ENCODE measurements at places on chromosomes 16 and 17.

DNA sequence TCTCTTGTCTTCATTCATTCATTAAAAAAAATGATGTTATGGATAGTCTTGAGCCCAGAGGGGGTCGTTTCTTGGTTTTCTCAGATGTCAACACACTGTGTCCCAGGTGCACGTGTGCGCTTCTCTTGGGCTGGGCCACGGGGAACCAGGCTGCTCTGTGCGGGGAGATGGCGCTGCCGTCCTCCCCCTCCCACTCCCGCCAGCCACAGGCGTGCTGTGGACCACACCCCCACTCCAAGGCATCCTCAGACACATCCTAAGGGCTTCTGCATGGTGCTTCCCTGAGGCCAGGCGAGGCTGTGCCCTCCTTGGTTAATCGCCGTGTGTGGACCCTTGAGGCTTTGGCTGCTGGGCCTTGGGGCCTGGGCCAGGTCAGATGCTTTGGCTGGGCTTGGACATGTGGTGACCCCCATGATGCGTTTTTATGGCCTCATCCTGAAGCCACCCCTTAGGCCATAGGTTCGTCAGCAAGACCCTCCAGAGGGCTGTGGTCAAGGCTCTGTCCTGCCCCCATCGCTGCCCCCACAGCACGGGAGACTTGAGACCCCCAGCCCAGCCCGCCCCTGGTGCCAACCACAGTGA is 245.7 kb upstream of the CIBAR2 start:
- DNase-seq, result no peak

- peak; percentile 81 for DNase-seq
These were observed 20.1 kb upstream of the TAOK1 start for GRCh38 chr17:29369831-29370735.

- no peak for DNase-seq
These were observed 253.3 kb upstream of the FOXF1 start for GRCh38 chr16:86256995-86257394.

DNA sequence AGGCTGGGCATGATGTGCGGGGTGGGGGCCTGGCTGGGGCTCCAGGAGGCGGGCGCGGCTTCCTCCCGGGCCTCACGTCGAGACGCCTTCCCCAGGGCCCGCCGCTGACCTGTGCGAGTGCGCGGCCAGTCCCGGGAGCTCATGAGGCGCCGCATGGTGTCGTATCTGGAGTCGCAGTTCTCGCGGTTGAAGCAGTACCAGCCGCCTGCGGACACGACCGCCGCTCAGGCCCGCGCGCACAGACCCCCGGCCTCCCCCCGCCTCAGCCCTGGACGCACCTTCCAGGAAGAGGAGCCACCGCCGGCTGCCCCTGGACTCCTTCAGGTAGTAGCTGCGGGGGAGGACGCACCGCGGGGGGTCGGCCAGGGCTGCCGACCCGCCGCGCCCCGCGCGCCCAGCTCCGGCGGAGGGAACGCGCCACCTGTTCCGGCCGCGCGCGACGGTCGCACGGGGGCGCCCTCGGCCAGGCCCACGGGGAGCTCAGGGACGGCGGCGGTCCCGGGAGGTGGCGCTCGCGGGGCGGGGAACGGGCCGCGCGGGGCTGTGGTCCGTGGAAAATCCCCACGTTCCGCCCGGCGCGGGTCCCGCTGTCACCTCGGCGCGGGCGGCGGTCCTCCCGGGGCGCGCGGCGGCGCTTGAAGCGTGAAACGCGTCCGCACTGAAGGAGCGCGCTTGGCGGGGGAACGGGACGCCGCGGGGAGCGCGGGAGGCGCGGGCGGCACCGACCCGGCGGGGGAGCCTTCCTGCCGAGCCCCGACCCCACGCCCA is 1.4 kb downstream of the NOTUM start:
- DNase-seq, result peak; percentile 40

DNA sequence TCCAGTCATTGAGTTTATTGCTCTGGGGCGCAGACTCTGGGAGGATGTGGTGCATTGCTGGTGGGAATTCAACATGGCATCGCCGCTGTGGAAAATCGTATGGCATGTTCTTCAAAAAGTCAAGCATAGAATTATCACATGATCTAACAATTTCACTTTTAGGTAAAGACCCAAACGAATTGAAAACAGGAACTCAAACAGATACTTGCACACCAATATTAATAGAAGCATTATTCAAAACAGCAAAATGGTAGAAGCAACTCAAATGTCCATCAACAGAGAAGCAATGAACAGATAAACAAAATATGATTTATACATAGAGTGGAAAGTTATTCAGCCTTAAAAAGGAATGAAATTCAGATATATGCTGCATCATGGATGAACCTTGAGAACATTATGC is 15.9 kb downstream of the PIK3R6 start:
- no peak for DNase-seq

DNA sequence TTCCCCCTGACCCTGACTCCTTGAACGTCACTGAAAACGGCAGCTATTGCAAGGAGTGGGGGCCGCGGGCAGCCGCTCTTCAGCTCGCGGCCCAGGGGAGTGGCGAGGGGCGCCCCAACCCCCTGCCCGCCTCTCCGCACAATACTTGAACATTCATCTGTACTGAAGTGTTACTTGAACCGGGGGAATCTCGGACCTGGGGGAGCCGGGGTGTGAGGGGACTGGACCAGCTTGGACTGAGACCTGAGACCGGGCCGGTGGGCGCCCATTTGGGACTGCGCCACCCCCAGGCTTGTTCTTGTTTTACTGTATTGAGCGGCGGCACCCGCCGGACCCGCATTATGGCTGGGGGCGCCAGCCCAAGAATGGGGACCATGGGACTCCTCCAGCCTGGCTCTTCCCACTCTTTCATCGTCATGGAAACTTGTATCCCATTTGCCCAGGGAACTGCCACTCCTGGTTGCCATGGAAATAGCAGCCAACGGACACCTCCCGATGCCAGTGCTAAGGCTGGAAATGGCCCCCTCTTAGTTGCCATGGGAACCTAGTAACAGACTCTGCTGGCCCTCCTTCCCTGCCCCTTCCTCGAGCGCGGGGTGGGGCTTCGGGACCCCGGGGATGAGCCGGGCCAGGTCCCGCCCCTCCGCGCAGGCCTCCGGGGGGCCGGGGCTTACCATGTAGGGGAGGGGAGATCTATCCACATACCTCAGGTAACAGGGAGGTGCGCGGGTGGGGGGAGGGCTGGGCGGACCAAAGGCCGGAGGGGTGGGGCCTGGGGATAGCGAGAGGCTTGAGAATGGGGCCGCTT is 805 bp upstream of the ORAI3 start:
- peak; percentile 97 for DNase-seq

DNA sequence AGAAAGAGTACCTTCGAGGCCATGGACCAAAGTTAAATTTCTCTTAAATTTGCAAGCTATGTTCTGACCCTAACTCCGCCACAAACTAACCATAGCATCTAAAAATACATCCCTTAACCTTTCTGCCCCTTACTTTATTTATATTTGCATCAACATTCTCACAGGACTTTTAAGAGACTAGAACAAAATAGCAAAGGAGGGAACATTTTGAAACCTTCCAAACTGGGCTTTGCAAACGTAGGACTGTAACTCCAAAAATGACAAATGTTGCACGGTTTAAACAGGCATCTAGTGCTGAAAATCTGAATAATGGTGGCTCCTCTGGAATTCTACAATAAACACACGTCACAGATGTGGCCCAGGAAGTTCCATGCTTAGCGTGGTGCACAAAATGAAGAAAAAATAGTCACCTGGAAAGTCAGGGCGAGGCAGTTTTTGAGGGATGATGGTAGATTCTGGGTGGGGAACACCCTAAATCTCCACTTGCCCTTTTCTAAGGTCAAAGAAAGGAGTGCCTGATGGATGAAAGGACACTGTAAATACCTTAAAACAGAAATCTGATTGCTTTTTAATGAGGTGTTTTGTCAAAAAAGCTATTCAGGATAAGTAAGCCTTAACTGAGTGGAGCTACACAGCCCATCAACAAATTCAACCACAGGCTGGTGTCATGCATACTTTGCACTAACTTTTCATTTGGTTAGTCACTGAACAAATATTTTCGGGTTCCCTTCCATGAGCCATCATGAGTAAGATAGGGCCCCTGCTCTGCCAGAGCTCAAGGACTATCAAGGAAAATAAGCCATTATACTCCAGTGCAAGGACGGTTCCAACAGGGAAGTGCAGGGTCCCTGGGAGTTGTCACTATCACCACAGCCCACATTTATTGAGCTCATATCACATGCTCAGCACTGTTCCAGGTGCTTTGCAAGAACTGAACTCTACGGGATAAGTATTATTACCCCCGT is 21.2 kb downstream of the ARHGAP17 start:
- DNase-seq, result peak; percentile 96

GRCh38 chr17:83194186-83194561 is 114.8 kb downstream of the METRNL start:
- DNase-seq, result no peak

GRCh38 chr17:12918142-12918541 is 99.7 kb downstream of the ELAC2 start:
- DNase-seq, result peak; percentile 17

GRCh38 chr16:26316683-26317464 is 625.1 kb downstream of the HS3ST4 start:
- no peak for DNase-seq

- no peak for DNase-seq
These were observed 2.7 kb downstream of the CTDNEP1 start for GRCh38 chr17:7248796-7249195.

- no peak for DNase-seq
These were observed 35.8 kb downstream of the COX4I1 start for GRCh38 chr16:85835227-85835751.

DNA sequence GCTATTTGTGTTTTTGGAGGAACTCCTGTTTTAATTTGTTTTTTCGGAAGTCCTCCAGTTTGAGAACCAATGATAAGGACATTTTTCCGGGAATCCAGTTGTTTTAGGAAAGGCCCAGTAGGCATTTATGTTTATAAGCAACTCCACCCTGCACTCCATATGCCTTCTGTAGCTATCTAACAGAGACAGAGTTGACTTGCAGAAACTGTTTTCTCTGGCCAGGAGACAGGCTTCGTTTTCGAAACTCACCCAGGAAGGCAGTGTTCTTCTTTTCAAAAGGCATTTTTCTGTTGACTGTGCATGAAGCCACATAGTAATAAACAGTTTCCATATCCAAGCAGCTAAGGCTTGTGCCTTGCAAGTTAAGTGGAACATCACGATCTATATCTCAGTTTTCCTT is 587.1 kb downstream of the WWOX start:
- DNase-seq, result no peak

DNA sequence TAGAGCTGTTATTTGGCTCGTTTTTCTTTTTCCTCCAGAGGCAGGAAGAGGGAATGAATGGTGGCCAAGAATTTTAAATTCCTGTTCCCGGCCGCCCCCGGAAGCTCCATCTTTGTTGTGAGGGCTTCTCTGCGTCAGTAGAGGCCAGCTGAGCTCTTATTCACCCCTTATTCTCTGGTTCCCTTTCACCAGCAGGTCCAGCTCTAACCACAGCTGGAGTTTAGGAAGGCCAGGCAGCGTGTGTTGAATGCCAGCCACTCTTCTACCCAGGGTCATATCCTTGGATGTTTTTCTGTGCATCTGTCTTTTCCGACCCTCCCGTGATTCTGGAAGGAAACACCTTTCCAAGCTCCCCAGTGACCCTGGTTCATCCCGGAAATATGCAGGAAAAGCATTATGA is 570.5 kb downstream of the WWOX start:
- peak; percentile 40 for DNase-seq
